HCEC 1CT (cell line): ENCODE measurements at places on chromosomes 1 and 21.
A peak's percentile ranks its signal among the peaks of the same experiment; 100 is the strongest.

GRCh38 chr1:63428815-63429214 is 61.4 kb downstream of the ALG6 start:
- no peak for DNase-seq

DNA sequence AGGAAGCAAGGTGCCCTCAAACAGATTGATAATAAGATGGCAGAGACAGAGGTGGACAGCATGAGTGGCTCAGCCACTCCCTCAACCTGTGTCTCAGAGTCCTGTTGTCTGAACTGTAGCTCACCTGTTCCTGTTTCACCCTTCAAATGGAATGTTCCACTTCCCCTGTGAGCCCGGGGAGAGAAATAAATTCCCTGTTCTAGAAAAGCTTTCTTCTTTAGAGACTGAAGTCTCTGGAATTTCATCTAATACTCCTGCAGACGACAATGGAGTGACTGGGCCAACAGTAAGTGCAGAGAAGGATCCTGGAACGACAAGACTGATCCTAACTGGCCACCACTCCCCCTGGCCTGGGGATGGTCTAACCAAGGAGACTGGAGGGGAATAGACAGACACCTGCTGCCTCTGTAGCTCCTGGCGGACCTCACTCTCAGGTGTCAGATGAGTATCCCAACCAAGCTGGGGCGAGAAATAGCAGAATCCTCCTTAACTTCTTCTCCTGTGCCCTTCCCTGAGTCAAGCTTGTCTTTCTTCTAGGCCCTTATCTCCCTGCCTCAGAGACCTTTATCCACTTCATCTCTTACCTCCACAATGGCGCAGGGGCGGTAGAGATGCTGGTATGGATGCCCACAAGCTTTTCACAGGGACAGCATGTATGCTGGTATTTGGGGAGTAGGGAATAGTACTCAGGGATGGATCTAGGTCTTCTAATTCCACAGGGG is 45.4 kb downstream of the PLEKHA6 start:
- no peak for DNase-seq

DNA sequence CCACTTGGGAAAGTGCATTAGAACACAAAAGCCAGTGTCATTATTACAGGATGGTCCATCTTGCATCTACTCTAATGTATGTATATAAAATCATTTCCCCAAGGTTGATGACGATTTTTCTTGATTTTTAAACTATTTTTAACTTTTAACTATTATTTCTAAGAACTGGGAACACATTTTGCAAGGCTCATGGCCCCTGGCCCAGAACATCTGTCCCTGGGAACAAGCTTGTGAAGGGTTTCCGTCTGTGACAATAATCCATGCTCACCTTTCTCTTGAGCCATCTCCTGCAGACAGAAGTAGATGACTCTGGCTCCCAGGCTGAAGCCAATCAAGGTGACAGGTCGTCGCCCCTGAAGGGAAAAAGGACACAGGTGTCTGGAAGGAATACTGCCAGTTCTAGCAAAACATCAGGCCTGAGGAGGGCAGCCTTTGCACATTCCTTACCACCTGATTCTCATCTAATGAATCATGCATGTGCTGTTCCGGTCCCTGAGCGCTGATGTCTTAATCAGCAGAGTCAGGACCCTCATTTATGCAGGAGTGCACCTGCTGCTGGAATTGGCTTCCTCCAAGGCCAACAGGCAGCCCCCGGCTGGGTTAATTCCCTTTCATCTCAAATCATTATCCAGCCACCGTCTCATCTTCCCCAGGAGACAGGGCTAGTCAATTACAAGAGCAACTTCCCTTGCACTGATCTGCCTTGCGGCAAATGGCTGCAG is 62.5 kb downstream of the TMCO4 start:
- peak; percentile 39 for DNase-seq

GRCh38 chr1:94236630-94237290 is 624 bp downstream of the ARHGAP29 start:
- DNase-seq = peak; percentile 63

- no peak for DNase-seq
Measured at GRCh38 chr1:153387001-153387400, 3.9 kb downstream of the S100A8 start.

- DNase-seq = no peak
Measured at GRCh38 chr1:14543191-14543840, 55.2 kb upstream of the KAZN start.

GRCh38 chr21:45560106-45561021 is 18.1 kb upstream of the SLC19A1 start:
- no peak for DNase-seq

- peak; percentile 98 for DNase-seq
Measured at GRCh38 chr1:77370583-77371306, 88.9 kb downstream of the AK5 start.

DNA sequence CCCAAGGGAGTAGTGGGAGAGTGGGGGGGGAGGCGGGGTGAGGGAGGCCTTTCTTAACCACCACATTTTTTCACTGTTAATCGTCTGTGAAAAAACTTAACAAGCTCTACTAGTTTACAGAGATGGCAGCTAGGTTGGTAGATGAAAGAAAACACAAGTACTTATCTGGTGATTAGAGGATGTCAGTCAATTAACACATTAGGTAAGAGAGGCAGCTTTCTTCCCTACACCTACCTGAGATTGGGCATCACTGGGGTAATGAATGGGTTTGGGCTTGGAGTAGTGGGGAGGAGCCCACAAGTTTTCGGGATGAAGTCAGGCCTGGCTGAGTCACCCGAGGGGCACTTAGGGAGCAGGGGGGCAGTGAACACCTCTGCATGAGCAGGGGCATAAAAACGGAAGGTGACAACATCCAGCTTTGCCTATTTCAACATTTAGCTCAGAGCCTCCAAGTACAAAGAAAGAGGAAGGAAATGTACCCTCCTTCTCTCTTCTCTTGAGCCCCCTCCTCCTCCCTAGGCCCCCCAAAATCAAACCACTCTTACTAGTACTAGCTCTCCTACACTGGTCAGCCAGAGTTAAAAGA is 2.5 kb downstream of the LBR start:
- DNase-seq = peak; percentile 57

DNA sequence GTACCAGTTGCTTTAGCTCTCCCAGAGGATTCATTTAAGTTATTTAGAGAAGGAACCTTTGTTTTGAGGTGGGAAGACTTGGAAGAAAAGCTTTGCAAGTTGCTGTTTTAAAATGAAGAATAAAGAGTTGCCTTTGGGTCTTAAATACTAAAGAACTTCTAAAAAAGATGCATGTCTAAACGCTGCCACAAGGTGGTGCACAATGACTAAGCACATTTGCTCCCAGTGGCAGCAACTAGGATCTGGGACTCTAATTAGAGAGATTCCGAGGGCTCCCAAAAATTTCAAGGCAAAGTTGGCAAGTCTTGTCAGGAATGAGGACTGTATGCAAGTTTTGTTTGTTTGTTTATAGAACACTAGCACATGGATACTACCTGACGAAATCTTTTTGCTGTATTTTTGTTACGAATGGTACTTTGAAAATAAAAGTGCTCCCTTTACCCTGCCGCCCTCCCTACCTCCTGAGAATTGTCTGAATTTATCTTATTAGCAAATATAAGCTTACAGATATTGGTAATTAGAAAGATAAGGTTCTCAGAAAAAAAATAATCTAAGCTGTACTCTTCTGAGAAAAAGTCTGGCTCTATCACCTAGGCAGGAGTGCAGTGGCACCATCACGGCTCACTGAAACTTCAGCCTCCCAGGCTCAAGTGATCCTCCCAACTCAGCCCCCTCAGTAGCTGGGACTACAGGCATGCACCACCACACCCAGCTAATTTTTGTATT is 121.8 kb downstream of the HFM1 start:
- DNase-seq = peak; percentile 52

DNA sequence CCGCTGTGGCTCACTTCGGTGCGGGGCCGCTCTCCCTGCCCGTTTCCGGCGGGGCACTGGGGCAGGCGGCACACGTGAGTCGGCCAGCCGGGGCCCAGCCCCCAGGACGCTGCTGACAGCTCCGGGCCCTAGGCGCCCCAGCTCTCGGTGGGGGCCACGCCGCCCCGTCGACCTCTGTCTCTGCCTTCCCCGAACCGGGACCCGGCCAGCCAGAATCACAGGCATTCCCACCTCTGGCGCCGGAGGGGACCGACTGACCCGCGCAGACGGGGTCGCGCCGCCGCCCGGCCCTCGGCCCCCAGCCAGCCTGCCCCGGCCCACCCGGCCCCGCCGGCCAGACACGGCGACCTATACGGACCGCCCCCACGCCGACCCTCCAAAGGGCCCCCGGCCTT is 755 bp downstream of the SCMH1 start:
- DNase-seq = peak; percentile 27

- peak; percentile 41 for DNase-seq
Measured at GRCh38 chr1:245084551-245084950, 70.2 kb upstream of the KIF26B start.

DNA sequence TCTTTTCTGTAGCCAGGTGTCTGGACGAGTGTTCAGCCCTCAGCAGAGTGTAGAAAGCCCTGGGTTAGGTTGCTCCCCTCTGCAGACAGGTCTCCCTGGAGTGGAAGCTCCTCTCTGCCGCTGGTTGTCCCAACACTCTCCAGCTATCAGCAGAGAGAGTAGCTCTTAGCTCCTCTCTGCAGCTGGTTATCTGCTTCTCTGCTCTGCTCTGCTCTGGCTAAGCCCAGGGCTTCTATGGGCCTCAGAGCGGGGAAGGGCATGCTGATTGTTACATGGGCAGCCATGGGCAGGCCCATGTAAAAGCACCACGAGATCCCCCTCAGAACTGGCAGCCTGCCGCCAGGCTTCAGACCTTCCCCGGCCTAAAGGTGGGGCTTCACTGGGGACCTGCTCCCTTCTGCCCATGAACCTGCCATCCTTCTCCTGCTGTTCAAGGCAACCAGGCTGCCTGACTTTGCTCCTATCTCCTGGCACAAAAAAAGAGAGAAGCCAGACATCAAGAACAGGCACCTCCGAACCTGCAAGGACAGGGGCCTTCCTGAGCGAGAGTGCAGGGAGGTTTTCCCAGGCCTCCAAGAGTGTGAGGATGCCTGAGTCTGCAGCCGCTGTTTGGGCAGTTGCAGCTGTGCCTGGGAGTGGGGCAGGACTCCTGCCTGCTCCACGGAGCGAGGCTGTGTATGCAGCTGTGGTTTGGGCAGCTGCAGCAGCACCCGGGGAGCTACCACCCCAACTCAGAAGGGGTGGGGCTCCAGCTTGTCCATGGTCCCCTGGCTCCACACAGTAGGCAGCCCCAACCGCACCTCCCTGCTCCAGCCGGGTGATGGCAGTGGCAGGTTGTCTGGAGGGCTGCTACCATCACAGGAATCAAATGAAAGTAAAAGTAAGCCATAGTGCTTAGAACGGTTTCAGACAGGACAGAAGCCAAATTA is 973.7 kb downstream of the LTN1 start:
- peak; percentile 23 for DNase-seq

GRCh38 chr1:113416496-113416895 is 26.2 kb downstream of the MAGI3 start:
- DNase-seq = no peak

DNA sequence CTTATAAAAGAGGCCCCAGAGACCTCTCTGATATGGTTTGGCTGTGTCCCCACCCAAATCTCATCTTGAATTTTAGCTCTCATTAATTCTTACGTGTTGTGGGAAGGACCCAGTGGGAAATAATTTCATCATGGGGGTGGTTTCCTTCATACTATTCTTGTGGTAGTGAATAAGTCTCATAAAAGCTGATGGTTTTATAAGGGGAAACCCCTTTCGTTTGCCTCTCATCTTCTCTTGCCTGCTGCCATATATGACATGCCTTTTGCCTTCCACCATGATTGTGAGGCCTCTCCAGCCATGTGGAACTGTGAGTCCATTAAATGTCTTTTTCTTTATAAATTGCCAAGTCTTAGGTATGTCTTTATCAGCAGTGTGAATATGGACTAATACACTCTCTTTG is 22.5 kb upstream of the NEK7 start:
- no peak for DNase-seq

GRCh38 chr1:157201767-157202166 is 63.6 kb upstream of the ETV3 start:
- DNase-seq = no peak

GRCh38 chr1:208929575-208929974 is 653.9 kb upstream of the CAMK1G start:
- DNase-seq = no peak

GRCh38 chr1:70143048-70143659 is 62.2 kb downstream of the LRRC40 start:
- DNase-seq = peak; percentile 76

DNA sequence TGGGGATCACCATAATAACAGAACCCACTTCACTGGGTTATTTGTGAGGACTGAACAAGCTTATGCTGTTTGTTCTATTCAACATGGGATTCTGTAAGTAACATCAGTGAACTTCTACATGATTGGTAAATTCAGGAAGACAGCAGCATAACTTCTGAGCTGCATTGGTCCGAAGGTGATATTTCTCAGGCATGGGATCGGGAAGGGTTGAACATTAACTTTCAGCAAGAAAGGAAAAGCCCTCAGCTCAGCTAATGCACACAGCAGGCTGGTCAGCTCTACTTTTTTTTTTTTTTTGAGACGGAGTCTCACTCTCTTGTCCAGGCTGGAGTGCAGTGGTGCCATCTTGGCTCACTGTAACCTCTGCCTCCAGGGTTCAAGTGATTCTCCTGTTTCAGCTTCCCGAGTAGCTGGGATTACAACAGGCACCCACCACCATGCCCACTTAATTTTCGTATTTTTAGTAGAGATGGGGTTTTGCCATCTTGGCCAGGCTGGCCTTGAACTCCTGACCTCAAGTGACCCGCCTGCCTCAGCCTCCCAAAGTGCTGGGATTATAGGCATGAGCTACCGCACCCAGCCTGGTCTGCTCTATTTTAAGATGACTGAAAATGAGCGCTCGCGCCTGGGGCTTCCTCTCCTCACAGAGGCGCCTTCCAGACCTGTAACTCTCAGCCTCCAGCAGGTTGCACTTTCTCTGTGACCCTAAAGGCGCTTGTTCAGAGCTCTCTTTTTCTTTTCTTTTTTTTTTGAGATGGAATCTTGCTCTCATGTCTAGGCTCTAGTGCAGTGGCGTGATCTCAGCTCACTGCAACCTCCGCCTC is 42.2 kb downstream of the ECE1 start:
- DNase-seq = no peak

GRCh38 chr1:206544562-206545257 is 37.4 kb downstream of the RASSF5 start:
- DNase-seq = no peak

DNA sequence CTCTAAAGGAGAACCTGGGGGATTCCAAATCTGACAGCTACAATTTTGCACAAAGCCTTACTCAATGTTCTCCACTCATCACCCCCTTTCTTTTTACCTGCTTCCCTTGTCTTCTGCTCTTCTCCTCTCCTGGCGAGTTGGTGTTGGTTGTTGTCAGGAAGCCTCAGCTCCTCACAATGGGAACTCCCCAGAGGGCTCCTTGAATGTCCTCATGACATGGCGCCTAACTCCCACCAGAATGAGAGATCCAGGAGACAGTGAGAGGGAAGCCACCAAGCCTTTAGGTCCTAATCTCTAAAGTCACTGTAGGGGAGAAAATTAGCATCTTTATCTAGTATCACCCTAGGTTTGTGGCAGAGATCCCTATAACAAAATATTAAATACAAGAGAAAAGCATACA is 87.8 kb downstream of the SLC16A1 start:
- no peak for DNase-seq
